ENCODE measurements at places on chromosomes 1 and 21. TPM values are rescaled to one million over a fixed set of nuclear protein-coding genes. Genes with fewer than 3 reads are reported as not detected.

The TEDDM1 gene
- not detected for total RNA-seq

The COL8A2 gene
- total RNA-seq, result 37.5 TPM

The SPRR1B gene
- not detected for total RNA-seq

The HMGCS2 gene
- not detected for total RNA-seq

The TTC22 gene
- 0.27 TPM for total RNA-seq

The ICOSLG gene
- total RNA-seq, result 3.9 TPM

The EFNA1 gene
- total RNA-seq, result 18.9 TPM

The OR2M3 gene
- not detected for total RNA-seq

The SMIM1 gene
- total RNA-seq, result 5.6 TPM

The MNDA gene
- total RNA-seq, result 11.3 TPM

The F13B gene
- not detected for total RNA-seq

The SYT11 gene
- total RNA-seq, result 49.5 TPM

Data from aorta (tissue), 5 donors.